ENCODE measurements at places on chromosomes 13 and 19.

DNA sequence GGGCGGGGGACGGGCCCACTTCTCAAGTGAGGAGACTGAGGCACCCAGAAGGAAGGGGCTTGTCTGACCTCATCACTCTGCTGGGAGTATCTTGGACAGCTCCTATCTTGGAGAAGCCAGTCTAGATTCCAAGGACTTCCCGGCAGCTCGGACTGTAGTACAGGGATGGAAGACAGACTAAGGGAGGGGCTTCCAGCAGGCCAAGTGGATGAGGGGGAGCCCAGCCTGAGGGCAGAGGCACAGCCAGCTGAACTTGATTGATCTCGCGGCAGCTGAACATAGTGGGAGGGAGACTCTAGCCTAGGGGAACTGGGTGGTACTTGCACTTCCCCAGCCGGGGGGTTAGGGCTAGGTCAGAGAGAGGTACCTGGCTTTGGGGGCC, 711 bp downstream of the CILP2 start:
- no peak for DNase-seq

DNA sequence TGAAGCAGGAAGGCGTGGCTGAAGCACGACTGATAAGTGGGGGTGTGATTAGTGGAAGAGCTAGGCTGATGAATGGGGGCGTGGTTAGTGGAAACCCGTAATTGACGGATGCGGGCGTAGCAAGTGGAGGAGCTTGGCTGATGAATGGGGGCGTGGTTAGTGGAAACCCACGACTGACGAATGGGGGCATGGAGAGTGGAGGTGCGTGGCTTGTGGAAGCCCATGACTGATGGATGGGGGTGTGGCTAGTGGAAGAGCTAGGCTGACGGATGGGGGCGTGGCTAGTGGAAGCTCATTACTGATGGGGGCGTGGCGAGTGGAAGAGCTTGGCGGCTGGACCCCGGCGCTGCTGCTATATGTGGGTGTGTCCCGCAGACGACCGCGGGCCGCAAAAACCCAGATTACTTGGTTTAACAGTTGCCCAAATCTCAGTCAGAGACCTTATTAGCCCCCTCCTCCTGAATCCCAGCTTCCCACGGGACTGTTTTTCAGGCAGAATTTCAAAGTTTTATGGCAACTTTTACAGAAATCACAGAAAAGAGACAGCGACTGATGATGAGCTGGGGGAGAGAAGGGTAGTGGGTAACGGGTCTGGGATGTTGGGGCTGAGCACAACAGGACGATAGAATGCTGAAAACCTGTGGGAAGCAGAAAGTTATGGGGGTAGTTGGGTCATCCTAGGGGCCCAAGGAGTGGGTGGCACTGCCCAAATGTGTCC, 9.0 kb upstream of the MEIS3 start:
- peak; percentile 91 for DNase-seq

GRCh38 chr19:33064792-33065550, at the start of gene RHPN2:
Gene RHPN2 (minus strand): TSS chr19:33064888. CDS start chr19:33064852, 36 bp downstream.
- peak; percentile 29 for DNase-seq

GRCh38 chr13:23617551-23618024, 47.4 kb downstream of the TNFRSF19 start:
- no peak for DNase-seq

DNA sequence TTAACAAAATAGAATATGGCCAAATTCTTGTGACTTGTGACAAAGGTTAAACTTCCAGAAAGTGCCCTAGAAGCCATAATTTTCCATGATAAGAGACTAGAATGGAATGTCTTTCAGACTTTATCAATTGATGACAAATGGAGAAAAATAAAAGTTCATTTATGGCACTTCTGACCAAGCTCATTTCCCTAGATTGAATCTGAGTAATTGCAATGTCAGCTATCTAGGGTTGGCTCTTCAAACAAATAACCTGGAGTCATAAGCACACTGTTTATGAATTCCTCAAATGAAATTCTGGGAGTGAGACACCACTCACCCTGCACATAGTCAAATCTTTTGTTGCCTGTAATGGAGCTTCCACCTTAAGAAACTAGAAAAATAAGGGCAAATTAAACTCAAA, 11.4 kb downstream of the ARHGEF7 start:
- no peak for DNase-seq

- DNase-seq, result no peak
Measured at GRCh38 chr13:52846567-52847321, 1.7 kb downstream of the PCDH8 start.

Data from CD4-positive, alpha-beta T cell treated with Interferon alpha-2 for 1 hour (primary cell).